ENCODE measurements at places on chromosomes 1 and 21.
A peak's percentile ranks its signal among the peaks of the same experiment; 100 is the strongest.

GRCh38 chr21:26847002-26847401, 1.8 kb upstream of the ADAMTS1 start:
- DNase-seq, result no peak

DNA sequence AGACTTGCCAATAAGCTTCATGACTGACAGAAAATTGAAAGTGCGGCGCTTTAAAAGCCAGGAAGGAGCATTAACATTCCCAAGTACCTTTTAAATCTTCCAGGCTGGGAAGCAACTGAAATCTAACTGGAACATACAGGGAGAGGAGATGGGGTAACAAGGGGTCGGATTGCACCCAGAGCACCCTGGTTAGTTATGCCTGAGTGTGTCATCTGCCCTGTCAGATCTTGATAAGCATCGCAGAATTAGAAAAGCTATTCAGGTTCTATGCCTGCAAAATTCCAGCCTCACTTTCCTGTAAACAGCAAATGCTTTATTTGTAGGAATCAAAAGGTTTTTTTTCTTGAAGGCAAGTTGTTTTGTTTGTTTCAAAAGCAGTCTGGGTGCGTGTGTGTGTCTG, 58.5 kb downstream of the SERBP1 start:
- no peak for DNase-seq

DNA sequence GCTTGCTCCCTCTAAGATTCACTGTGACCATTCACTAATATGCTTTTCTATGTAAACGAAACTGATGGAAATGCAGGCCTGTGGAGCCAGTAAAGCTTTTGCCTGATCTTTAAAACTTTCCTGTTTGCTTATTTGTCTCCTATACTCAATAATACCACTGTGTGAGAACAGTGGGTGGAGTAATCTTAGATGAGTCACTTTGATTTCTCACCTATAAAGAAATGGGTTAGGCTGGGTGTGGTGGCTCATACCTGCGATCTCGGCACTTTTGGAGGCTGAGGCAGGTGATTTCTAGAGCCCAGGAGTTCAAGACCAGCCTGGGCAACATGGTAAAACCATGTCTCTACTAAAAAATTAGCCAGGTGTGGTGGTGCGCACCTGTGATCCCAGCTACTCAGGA, 70.8 kb downstream of the RWDD3 start:
- DNase-seq, result no peak

DNA sequence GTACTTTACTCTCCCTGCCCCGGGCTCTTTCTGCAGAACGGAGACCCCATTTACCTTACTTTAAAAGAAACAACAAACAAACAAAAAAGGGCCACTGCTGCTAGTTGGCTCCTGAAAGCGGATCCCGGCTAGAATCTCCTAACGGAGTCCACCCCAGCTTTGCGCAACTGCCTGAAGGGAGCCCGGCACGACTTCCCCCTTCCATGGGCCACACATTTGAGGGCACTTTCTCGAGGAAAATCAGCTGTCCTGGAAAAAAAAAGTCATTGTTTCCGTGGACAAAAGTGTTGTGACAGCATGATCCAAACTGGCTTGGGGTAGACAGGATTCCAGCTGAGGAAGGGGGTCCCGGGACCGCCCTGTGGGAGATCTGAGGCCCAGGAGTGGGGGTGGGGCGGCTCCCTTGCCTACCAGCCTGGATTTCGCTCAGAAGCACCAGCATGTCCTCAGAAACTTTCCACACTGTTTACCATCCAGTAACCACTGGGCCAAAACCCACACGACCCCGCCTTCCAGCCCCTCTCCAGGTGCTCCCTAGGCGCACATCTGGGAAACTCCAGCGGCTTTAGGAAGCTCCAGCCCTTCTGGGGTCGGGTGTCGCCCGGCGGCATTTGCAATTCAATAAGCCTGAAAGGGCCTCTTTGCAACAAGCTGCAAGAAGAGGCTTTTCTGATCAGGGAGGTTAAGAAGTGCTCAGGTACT, 4.8 kb downstream of the RIPK4 start:
- peak; percentile 20 for DNase-seq

DNA sequence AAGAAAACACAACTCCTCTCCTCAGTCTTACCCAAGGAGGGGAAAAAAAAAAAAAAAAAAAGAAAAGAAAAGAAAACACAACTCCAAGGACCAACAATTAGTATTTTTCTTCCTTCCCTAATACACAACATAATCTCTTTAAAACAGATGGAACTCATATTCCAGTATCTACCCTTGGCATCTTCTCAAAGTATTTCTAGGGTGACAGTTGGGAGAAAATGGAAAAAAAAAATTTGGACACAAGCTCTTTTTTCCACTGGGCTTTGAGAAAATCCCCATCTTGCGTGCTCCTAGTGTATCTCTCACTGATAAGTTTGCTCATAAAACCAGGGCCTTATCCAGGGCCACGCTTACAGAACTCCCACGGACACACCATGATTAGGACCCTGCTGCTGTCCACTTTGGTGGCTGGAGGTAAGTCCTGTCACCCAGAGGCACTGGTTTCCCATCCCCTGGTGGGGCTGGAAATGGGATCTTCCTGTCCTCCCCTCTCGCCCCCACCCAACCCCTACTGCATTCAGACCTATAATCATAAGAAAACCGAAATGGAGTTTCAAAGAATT, at the start of gene CELA2B:
Gene CELA2B (plus strand): TSS at position 353 of the 563 bp plus-strand sequence. CDS start 22 bp downstream, at position 375.
- no peak for DNase-seq

- DNase-seq, result no peak
Measured at GRCh38 chr1:212941452-212941851, 8.9 kb upstream of the VASH2 start.

- DNase-seq, result no peak
Measured at GRCh38 chr1:48263041-48263440, 40.5 kb downstream of the SLC5A9 start.

GRCh38 chr1:163315773-163316374, 5.9 kb upstream of the NUF2 start:
- peak; percentile 28 for DNase-seq

GRCh38 chr1:247210062-247210375, 38.2 kb upstream of the ZNF124 start:
- DNase-seq, result no peak

DNA sequence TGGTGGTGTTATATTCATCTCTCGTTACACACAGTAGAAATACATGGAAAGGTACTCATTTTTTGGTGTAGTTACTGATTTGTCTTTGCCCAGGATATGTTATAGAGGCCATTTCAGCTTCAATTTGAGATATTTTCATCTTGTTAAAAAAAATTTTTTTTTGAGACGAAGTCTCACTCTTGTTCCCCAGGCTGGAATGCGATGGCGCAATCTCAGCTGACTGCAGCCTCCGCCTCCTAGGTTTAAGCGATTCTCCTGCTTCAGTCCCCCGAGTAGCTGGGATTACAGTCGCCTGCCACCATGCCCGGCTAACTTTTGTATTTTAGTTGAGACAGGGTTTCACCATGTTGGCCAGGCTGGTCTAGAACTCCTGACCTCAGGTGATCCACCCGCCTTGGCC, 19.0 kb downstream of the MORC3 start:
- no peak for DNase-seq

- no peak for DNase-seq
Measured at GRCh38 chr1:178938959-178939317, 68.1 kb upstream of the ANGPTL1 start.

GRCh38 chr1:119007339-119007669, 19.2 kb upstream of the TBX15 start:
- DNase-seq, result no peak

DNA sequence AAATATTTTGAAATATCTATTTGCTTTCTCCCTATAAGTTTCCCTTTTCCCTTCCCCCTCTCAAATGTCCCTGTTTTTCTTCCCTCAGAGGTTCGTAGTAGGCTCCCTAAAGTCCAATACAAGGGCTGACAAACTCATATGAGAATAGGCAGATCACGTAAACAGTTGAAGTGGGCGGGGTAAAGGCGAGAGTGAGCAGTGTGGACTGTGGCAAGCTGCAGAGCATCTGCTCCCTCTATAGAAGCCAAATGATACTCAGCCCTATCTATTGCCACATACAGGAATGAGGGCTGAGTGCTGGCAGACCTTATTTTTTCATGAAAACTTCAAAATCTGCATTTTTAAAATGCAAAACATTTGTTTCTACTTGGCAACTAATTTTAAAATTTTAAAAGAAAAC, 26.3 kb downstream of the PRDX6 start:
- no peak for DNase-seq

DNA sequence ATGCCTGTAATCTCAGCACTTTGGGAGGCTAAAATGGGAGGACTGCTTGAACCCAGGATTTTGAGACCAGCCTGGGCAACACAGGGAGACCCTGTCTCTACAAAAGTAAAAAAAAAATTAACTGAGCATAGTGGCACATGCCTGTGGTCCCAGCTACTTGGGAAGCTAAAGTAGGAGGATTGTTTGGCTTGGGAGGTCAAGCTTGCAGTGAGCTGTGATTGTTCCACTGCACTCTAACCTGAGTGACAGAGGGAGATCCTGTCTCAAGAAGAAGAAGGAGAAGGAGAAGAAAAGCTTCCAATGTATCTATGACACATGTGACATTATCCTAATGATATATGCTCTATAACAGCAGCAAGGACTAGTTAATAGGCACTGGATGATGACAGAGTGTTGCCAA, 20.1 kb upstream of the ARHGAP29 start:
- DNase-seq, result no peak

Measured in bone marrow (tissue), 2 donors.